ENCODE measurements at places on chromosomes 6 and 20.

DNA sequence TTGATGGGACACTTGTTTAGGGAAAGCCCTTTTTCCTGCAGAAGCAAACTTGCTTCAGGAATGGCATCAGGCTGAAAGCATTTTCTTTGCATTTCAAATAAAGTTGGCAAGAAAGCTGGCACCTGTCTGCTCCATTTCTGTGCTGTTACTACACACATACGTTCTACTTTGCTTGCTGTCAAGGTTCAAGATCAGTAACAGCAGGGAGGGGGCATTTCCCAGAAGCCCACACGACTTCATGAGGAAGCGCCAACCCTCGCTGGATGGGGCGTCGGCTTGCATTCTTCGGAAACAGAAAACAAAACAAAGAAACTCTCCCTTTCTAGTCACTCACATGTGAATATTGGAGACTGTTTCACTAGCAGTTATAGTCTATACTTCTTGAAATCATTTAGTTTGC is 46.4 kb downstream of the AKAP12 start:
- peak; percentile 51 for DNase-seq

DNA sequence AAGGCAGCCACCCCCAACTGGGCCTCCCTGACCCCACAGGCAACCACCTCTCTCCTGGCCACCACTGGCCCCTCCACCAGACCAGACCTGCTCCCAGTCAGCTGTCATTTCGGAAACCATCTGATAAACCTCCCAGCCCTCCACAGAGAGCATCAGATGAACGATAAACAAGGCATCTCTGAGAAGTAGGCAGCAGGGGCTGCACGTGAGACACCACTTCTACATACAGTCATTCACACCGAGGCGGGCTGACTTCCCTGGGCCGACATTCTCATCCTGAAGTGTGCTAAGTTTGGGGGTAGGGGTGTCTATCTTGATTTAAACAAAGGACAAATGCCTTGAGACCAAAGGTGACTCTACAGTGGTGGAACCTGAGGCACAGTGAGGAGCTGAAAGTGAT is 13.8 kb downstream of the CPNE5 start:
- DNase-seq = no peak

DNA sequence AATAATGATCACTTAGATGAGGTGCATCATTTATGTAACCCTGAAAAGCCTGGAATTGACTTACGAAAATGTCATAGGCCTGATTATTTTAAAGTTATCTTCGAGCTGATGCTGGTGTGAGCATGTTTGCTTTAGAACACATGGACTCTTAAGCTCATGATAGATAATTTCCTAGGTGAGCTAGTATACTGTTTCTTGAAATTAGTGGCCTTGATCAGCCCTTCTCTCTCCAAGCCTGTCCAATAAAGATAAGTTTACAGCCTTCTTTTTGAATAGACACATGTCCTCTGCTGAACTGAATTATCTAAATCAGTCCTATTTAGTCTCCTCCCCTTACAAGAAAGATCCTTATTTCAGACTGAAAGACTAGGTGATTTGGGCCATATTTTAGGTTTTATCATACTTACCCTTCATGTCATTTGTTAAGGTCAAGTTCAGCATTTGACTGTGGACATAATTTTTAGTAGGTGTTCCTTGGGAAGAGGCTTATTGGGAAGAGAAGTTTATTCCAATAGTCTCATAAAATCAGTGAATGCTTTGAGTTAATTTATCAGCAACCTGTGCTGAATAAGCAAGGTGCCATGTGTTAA is 15.3 kb downstream of the FOXO3 start:
- no peak for DNase-seq

DNA sequence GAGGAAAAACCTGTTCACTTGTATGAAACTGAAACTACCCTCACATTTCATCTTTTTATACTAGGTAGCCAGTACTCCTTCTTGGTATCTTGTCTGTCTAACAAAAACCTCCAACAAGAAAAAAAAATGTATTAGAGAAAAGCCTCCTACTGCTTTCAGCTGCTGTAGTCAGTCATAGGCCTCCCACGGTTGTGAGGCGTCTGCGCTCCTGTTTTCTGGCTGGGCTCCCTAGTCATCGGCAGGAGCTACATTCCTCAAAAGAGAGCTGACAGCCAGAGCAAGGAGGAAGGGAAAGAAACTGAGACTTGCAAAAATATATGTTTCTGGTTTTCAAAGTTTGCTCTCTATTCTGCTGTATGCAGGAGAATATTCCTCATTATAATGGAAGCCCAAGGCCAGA is 517.0 kb downstream of the LMBRD1 start:
- peak; percentile 5 for DNase-seq

DNA sequence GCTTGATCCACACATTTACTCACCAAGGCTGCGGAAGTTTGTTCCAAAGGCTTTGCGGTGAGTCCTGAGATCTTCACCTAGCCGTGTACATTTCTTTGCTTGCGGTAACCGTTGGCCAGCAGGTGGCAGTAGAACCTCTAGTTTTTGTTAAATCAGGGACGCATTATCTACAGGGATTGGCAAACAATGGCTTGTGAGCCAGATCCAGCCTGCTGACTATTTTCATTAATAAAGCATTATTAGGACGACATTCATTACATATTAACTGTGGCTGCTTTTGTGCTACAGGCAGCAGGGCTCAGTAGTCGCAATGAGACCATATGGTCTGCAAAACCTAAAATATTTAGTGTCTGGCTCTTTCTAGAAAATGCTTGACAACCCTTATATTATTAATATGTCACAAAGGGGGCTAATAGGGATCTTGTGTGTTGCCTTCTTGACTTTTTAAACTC is 174.1 kb downstream of the DOK5 start:
- peak; percentile 72 for DNase-seq

DNA sequence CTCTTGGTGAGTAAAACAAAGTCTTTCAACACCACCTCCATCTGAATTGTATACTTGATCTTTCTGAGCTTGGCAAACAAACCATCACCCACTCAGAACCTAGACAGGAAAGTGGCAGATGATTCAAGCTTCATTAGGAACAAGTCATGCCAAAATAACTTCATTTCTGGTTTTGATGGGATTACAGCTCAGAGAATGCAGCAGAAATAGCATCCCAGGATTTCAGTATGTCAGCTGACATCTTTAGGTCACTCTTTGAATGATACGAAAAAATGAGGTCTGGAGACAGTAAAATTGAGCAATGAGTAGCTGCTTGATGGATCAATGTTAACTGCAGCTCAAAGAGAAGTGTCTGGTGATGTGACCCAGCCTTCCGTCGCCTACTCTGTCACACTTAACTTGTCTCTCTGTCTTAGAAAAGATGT is 92.4 kb downstream of the GJA10 start:
- peak; percentile 87 for DNase-seq

DNA sequence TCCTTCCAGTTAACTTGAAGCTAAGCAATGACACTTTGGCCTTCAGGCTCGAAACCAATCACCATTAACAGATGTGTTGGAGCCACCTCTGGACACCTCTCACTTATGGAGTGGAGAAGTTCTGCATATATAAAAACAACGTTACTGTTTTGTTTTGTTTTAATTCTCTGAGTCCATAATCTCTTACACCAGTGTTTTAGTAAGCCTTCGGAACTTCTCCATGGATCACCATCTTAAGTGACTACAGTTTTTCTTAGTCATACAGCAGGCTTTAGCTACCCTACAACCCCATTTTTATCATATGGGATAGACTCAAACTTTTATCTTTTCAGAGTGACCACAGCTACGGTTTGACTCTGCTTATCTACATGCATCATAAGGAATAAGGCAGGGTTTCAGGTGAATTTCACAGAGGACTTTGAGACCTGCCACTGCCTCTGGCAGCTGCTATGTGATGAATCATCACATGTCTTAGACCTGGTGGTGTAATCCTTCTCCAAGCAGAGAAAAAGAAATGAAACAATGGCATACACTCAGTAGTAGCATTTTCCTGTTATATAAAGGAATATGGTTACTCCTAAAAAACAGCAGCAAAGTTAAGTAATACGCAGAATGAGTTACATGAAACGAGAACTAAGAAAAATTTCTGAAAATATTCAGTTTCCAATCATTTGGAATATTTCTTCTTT is 5.5 kb upstream of the HDDC2 start:
- no peak for DNase-seq

- no peak for DNase-seq
Observed at GRCh38 chr6:3501826-3502500, 45.1 kb upstream of the SLC22A23 start.

DNA sequence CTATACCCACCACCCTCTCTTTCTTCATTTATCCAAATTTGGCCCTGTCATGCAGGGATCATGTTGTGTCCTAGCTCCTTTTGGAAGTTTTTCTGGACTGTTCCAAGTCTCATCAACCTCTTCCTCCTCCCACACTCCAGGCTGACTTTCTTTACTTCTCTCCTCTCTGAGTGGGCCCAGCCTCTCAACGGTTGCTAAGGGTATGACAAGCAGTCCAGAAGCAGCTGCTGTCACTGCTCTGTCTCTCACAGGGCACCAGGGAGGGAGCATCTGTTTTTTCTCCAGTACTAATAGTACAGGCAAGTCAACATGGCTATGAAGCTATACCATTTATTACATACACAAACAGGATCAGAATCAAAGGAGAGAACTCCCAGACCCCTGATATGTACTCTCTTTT is 8.2 kb downstream of the NT5DC1 start:
- DNase-seq = no peak

DNA sequence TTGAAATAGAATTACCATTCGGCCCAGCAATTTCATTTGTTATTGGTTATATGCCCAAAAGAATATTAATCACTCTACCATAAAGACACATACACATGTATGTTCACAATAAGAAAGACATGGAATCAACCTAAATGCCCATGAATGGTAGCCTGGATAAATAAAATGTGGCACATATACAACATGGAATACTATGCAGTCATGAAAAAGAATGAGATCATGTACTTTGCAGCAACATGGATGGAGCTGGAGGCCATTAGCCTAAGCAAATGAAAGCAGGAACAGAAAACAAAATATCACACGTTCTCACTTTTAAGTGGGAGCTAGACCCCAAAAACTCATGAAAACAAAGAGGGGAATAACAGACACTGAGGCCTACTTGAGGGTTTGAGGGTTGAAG is 52.6 kb upstream of the RNGTT start:
- no peak for DNase-seq

DNA sequence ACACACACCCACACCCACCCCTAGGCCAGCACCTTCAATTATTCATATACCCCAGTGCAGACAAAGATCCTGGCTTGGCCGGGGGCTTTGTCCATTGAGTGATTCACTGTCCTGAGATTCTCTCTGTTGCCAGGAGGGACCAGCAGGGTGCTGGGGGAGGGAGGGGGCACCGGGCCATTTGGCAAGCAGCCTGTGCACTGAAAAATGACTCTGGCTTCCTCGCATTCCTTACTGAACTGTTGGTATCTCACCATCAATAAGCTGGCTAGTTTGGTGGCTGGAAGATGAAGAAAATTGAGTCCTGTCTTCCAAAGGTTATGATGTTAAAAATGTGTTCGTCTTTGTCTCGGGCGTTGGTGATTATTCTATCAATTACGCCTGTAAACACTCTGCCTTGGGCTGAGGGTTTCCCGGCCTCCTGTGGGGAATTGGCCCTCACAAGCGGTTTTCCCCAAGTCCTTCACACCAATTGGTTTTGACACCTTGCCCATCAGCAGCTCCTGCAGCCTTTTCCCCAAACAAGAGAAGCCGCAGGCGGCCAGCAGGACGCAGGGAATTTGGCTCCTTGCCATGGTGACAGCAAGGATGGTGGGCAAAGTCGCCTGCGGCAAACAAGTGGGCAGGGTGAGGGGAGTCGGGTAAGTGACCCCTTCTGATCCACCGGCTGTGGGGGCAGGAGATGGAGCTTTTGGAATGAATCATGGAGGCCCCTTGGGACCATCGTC is 4.9 kb downstream of the VSTM2L start:
- DNase-seq = peak; percentile 93

DNA sequence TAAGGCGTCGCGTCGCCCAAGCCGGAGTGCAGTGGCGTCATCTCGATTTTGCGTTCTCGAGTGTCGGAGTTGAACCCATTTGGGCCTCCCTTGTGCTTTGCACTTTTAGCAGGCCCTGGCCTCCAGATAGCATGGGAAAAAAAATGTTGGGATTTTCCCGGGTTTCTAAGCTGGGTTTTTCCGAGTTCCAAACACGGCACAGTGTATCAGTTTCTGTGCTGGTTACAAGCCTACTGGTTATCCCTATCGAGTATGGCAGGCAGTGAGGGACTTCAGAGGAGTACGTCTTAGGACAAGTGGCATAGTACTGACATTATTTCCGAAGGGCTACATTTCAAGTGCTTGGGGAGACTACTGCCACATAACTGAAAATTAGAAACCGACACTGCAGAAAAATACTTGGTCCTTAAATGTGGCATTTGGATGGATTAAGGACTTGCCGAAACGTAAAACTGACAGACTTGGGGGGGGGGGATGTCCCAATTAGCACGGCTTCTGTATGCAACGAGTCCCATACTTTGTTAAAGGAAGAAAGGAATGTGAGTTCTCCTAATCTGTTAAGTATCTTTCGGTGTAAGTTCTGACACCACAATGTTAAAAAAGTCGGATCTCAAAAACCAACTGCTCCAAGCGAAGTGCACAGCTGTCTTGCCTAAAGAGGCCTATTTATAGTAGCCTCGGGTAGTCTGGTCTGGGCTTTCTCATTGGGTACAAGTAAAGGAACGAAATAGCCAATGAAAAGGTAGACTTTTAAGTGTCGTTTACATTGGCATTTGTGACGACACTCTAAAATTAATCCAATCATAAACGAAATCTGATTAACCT is 70.2 kb downstream of the HFE start:
- peak; percentile 98 for DNase-seq

DNA sequence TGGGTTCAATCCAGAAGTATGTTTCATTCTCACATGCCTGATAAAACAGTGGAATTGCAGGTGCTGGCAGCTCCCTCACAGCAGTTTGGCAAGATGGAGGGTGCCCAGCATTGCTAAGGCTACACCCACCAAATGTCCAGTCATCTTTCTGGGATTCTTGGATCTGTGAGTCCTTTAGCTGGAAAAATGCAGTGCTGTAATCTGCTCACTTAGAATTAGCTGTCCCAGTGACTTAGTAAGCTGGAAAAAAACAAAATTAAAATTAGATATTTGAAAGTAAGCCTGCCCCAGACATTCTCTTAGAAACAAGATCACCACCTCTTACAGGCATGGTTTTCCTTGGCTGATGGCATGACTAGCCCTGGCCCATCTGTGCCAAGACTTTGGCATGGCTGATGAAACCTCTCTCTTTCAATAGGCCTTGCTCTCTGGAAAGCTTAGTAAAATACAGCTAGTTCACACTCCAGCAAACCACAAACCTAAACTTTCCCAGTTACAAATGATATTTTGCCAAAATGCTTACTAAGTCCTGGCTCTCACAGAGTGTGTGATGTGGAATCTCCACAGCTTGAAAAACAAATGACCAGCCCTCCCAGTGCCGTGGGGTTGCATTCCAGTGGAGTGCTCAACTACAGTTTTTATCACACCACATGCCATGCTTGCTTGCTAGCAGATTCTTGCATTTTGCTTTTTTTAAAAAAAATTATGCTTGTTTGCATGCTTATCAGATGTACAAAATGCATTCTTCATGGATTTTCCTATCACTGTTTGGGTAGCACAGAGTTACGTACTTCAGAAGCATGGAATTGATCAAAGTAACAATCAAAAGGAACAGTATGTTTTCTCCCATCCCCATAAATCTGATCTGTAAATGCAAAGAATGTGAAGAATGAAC is 261.5 kb downstream of the EYA4 start:
- peak; percentile 93 for DNase-seq

- no peak for DNase-seq
Observed at GRCh38 chr6:127026247-127026646, 92.2 kb upstream of the RSPO3 start.

All from fibroblast of skin of back (primary cell).